ENCODE measurements at places on chromosomes 3 and 15.

DNA sequence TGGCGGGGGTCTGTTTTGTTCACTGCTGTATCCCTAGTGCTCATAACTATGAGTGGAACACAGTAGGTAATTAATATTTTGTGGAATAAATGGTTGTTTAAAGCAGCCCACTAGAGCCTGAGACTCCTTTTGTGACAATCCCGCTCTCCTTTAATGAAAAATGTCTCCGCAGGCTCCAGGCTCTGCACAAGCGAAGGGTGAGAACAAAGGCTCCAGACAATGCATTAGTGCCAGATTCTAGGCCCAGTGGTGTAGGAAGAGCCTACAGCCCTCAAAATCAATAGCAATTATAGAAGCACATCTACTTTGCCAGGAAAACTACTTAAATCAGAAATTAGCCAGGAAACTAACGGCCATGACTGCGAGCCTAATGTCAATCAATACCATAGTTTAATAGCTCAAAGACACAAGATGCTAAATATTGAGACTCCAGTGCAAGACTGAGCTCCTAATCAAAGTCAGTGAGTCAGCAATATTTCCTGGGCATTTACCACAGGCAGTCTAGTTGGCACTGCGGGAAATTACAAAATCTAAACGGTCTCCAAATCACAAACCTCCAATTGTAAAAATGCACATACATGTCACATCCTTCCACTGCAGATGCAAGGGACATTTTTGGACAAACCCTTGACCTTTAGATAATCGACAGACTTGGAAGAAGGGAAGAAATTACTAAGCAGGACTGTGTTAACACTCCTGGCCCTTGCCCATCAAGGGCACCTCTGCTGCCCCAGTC is 2.3 kb downstream of the ANXA2 start:
- no peak for DNase-seq

GRCh38 chr3:12963231-12963896 is 109.9 kb downstream of the IQSEC1 start:
- DNase-seq, result no peak

GRCh38 chr3:127406309-127407025 is 118.6 kb upstream of the PRR20G start:
- DNase-seq, result no peak

DNA sequence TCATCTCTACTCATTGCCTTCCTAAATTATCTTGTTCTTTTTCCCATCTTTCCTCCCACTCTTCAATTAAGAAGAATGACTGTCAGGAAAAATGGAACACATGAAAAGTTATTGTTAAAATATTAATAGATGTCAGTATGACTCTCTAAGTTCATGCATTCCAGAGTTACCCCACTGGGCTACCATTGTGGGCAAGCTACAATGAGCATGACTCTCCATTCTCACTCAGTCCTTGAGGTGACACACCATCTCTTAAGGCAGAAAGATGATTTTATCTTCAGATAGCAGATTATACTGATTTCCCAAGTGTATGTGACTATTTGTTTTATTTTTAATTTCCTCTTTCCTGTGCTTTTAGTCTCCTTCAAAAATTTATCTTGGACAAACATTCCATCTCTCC is 144.3 kb downstream of the ALCAM start:
- DNase-seq, result no peak

DNA sequence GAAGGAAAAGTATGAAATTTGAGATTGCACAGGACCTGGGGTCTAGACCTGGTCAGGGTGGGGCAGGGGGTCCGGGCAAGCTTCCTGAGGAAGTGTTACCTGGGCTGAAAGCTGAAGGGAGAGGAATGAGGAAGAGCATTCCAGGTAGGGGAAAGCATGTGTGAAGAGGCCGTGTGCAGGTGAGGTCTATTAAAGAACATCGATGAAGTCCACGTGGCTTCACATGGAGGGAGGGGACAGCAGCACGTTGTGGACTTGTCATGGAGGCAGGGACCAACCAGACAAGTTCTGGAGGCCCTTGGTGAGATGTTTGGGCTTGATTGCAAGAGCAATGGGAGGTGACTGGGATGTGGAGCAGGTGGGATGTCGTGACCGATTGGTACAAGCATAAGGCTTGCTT is 47.1 kb downstream of the IDH2 start:
- no peak for DNase-seq

- peak; percentile 70 for DNase-seq
These were observed 17.1 kb downstream of the ZBED2 start for GRCh38 chr3:111577798-111578685.

Data from AG04450 (cell line).